Stimulated activated CD8-positive, alpha-beta memory T cell treated with anti-CD3 and anti-CD28 coated beads, Interleukin-7, amount 100 ng/mL, for 24 hours (primary cell): ENCODE measurements at places on chromosomes 3 and 15.

GRCh38 chr3:30370681-30371271 is 235.6 kb upstream of the TGFBR2 start:
- DNase-seq, result no peak

DNA sequence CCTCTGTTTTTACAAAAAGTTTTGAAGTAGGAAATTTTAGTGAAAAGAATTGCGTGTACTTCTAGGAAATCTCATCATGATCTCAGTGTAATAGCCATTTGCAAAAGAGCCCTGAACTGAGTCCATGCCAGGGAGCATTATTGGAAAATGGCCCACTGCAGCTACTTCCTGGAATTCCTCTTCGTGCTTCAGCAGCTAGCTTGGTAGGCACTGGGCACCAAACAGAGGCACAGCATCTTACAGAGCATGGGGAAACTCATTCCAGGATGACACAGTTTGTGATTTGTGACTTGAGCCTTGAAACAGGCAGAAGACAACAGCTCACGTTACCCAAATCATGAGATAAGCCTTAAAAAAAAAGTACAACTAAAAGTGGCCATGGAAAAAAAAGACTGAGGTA is 179.1 kb downstream of the WDR72 start:
- no peak for DNase-seq

DNA sequence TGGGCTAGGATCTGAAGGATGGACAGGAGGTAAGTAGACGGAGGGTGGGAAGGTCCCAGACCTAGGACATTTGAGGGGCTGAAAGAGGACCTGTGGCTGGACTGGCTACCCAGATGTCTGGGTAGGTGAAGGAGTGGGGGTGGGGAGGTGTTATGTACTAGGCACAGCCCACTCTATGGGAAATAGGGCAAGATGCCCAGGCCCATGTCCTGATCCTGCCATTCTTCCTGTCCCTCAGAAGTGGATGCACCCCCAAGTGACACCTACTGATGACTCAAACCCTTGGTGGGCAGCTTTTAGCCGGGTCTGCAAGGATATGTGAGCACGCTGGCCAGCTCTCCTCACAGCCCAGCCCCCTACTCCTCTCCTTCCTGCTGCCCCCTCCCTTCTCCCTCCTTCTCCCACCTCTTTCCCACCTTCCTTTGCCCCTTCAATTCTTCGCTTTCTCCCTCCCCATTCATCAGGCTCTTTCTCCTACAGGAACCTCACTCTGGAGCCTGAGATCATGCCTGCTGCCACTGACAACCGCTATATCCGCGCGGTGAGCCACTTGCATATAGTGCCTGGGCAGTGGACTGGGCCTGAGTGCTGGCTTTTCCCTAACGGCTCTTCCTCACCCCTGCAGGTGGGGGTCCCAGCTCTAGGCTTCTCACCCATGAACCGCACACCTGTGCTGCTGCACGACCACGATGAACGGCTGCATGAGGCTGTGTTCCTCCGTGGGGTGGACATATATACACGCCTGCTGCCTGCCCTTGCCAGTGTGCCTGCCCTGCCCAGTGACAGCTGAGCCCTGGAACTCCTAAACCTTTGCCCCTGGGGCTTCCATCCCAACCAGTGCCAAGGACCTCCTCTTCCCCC is 5.2 kb downstream of the ACY1 start:
- DNase-seq, result no peak

DNA sequence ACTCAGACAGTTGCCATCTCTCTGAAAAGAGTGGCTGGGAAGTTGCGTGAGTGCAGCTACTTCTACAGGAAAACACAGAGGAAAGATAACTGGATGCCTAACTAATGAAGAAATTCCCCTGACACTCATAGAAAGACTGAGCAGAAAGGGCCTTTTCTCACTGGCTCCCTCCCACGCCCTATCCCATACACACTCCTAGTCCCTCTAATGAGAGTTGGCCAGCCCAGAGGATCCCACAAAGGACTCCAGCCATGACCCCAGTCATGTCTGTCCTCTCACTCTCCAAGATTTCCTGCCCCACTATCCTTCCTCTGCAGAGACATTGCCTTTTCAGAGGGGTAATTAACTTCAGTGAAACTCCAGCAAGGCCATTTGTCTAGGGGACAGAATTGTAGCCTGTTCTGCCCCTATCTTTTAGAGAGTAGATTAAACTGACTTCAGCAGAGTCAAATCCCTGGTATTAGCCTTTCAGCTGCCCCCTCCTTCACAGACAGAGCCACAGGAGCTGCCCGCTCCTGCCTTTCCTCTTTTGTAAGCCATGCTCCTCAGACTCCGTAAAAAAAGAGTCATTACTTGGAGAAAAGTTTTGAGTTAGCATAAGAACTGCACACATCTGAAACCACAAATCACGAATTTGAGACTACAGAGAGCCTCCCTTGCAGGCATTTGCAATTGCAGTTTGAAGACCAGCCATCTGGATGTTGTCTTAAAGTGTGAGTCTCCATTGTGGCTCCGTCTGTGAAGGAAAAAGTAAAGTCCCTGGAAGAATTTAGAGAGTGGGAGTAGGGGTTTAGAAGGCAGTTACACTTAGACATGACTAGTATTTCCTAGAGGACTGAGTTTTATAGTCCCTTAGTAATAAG is 129.1 kb upstream of the SEMA6D start:
- DNase-seq, result no peak

- no peak for DNase-seq
Observed at GRCh38 chr3:151120409-151120808, 34.9 kb downstream of the MED12L start.

DNA sequence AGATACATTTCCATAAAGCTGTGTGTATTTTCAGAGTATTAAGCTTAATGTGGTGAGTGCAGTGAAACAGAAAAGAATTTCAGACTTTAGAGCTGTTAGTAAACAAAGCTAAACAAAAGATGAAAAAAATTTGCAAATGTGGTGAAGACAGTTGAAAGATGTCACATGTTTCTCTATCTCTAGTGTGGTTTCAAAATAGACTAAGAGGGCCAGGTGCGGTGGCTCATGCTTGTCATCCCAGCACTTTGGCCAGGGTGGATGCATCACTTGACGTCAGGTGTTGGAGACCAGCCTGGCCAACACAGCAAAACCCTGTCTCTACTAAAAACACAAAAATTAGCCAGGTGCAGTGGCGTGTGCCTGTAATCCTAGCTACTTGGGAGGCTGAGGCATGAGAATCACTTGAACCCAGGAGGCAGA is 466.0 kb upstream of the NR2F2 start:
- DNase-seq, result no peak

- no peak for DNase-seq
Observed at GRCh38 chr3:197137751-197138150, 108.1 kb upstream of the MELTF start.

GRCh38 chr3:189202583-189202982 is 30.8 kb downstream of the TPRG1 start:
- DNase-seq, result no peak

DNA sequence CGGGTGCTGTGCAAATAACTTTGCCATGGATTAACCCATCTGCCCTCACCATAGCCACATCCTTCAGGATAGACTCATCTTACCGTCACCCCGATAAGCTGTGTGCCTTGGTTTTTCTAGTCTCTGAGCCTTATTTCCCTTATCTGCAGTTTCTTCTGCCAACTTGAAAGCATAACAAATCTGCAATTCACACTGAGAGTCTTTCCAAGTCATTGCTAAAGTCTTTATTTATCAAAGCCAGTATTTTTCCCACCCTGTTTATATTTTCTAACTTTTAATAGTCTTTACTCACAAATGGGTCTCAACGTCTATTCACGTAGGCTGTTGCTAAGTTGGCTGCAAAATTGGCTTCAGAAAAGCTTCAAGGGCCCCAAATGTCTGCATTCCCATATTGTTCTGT is 61.6 kb upstream of the SUCLG2 start:
- DNase-seq, result no peak

- no peak for DNase-seq
Observed at GRCh38 chr15:66827039-66827697, 125.1 kb downstream of the SMAD6 start.

DNA sequence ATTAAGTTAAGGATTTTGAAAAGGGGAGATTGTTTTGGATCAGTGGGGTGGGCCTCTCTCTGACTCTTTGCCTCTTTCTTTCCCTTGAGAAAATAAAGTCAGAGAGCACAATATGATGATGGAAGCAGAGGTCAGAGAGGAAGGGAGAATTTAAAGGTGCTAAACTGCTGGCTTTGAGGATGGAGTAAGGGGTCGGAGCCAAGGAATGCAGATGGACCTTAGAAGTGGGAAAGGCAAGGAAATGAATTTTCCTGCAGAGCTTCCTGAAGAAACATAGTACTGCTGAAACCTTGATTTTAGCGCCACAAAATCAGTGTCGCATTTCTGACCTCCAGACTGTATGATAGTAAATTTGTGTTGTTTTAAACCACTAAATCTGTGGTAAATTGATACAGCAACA is 317.4 kb downstream of the NAALADL2 start:
- no peak for DNase-seq

- DNase-seq, result no peak
Observed at GRCh38 chr3:124007186-124007585, 15.3 kb upstream of the ROPN1 start.

- DNase-seq, result no peak
Observed at GRCh38 chr3:87246662-87247429, 19.7 kb downstream of the CHMP2B start.

- no peak for DNase-seq
Observed at GRCh38 chr3:114451561-114452018, 157.8 kb downstream of the TIGIT start.

GRCh38 chr3:15223685-15224572 is 17.9 kb downstream of the CAPN7 start:
- DNase-seq, result no peak

DNA sequence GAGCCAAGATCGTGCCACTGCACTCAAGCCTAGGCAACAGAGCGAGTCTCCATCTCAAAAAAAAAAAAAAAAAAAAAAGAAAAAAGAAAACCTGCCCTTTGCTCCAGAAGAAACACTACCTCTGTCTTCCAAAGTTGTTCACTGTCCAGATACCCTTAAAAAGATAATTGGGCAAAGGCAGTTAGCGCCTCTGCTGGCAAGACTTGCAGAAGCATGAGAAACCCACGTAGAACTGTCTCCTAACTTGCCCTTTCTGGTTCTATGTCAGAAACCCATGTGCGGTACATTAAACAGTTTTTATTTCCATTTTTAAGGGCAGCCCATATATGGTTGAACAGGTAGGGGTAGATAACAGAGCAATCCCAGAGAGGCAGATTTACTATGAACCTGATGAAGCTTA is 1026.4 kb downstream of the ROBO2 start:
- DNase-seq, result no peak

- DNase-seq, result no peak
Observed at GRCh38 chr3:44235604-44236484, 5.8 kb upstream of the TOPAZ1 start.

DNA sequence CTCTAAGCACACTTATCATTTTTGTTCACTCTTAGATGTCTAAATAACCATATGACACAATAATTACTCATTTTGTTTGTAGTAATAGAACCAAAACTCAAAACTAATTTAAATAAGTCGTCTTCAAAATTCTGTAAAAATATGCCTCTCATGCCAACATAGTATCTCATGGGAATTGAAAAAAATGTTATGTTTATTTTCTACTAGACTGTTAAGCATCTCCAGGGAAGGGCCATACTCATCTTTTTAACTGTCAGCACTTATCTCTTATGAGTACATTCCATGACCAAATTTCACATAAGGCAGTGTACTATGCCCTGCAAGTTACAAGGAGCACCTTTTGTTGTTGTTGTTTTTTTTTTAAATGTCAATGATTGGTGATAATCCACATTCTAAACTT is 18.3 kb upstream of the USF3 start:
- DNase-seq, result no peak

- no peak for DNase-seq
Observed at GRCh38 chr3:24270744-24271143, 223.9 kb downstream of the THRB start.

- DNase-seq, result no peak
Observed at GRCh38 chr3:141348837-141349236, 19.5 kb upstream of the ZBTB38 start.
